NCI-H510A treated with DMSO at 0.1 percent for 48 hours (cell line): ENCODE measurements at places on chromosomes 7 and 10.

DNA sequence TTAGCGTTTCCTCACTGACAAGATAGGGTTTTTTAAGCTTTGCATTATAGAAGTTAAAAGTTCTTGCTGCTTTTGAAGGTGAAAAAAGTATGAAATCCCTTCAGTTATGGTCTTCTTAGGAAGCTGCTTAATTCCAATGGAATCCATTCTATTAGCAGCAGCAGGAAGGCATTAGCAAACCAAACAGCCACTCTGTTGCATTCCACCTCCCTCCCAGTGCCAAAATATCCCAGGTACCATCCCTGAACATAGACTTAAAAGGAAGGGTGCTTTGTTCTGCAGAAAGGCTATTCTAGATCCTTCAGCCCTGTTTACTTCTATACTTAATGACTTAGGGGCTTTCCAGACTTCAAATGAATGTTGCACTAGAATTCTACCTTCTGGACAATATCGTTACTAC is 23.8 kb downstream of the ENO4 start:
- no peak for DNase-seq

DNA sequence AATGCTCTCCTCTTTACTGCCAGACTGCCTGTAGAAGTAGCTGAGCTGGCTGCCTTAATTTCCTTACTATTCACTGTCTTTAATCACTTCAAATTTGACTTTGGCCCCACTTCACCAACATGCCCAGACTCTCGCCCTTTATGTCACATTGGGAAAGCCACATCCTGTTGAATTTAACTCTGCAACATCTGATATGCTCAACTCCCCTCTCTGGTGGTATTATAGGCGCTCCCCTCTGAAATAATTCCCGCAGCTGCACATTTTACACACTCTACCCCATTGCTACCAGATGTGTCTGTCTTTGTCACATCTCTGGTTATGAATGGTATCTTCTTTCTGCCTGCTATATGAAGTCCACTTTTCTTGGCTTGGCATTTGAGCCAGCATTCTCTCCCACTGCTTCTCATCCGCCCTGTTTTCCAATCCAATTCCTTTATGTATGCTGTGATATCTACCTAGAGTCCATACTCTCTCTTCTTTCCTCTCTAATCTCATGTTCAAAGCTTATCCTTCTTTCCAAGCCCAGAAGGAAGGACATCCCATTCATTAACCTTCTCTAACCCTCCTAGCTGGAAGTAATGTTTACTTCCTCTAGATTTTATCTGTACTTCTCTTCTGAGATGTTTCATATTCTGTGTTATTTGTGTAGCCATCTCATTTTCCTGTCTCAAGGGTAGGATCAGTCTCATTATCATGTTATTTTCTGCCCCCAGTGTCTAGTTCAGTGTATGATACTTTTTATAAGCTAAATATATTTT is 134.5 kb downstream of the ST7 start:
- DNase-seq = no peak

- no peak for DNase-seq
These were observed 52.0 kb upstream of the NMT2 start for GRCh38 chr10:15220445-15220844.

DNA sequence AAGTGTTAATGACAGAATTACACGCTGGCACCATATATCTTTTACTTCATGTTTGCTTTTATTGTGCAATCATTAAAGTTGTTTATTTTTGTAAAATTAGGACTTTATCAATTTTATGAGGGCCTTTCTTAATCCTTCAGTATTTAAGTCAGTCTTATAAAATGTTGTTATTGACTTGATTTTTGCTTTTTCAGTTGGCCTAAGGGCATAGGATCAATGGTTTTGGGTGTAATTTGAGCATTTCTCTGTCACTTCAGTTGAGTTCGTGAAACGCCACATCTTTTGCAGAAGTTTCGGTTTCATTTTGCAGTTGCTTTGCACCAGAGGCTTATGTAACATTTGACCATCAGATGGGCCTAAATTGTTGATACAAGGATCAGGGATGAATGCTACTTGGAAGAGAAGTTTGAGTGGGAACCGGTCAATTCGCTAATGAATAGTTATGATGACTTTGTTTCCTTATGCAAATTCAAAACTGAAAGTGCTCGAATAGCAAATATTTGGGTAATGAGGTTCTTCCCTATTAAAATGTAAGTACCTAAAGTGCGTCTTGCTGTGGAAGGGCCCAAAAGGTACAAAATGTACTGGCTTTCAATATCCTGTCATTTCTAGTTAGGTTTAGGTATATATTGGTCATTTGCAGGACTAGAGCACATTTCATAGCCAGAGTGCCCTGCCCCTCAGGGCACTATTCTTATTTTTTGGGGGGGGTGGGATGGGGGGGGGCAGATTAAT is 340.9 kb downstream of the LRMDA start:
- DNase-seq = no peak

DNA sequence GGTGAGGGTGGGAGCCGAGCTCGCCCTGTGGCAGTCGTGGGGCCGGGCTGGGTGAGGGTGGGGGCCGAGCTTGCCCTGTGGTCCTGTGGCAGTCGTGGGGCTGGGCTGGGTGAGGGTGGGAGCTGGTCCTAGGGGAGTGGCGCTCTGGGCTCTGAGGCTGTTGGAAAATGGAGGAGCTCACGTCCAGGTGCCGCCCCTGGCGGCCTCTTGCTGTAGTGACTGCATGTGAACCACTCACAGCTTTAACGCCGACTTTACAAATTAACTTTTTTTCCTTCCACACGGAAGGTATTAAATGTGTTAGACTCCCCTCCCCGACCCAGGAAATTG is 312.6 kb downstream of the WDR37 start:
- no peak for DNase-seq

- DNase-seq = no peak
These were observed 8.1 kb upstream of the SH2D4B start for GRCh38 chr10:80529604-80530003.

GRCh38 chr7:108424013-108424412 is 32.2 kb downstream of the NRCAM start:
- no peak for DNase-seq

DNA sequence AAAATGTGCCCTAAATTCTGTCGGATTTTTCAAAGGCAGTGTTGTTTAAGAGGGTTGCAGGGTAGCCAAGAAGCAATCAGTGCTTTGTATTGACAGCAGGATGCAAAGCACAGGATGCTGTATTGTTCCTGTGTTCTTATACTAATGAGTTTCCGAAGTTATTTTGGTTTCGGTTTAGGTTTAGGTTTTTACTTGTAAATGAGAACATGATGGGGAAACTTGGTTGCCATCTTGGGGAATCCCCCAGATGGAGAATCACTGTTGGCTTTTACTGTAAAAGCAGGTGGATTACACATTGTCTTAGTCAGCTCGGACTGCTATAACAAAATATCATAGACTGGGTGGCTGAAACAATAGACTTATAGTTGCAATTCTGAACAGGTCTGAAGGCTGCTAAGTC is 72.1 kb downstream of the INHBA start:
- DNase-seq = no peak

- DNase-seq = peak; percentile 81
These were observed 57.7 kb upstream of the ZNRF2 start for GRCh38 chr7:30226614-30227268.

GRCh38 chr10:46560952-46561351 is 4.5 kb upstream of the GPRIN2 start:
- no peak for DNase-seq
